ENCODE measurements at places on chromosomes 16 and 17.
A peak's percentile ranks its signal among the peaks of the same experiment; 100 is the strongest.

DNA sequence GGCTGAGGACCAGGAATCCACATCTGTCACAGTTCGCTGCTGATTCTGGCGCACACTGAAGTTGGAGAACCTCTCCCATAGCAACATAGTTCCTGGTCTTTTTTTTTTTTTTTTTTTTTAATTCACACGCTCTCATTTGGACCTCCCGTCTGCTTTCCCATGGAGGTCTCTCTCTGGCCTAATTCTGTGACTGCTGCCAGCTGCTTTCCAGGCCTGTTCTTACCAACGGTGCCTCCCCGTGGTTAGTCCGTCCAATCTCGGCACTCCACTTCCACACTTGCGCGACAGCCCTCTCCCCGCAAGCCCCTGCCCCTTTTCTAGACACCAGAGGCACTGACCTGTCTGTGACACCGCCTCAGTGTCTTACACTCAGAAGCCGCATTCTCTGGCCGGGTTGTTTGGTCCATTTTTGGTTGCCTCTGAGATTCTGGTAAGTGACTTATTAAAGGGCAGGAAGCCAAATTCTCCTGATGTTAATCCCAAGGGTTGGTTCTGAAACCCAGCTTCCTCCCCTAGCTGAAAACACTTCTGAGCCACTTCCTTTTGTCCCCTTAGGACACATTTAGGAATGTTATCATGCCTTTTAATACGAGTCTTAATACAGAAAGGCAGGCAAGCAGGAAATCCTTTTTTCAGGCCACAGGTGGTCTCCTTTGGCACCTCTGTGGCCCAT, 1.1 kb upstream of the AKTIP start:
- peak; percentile 26 for DNase-seq

GRCh38 chr16:11152677-11153331, 103.2 kb downstream of the SOCS1 start:
- no peak for DNase-seq

GRCh38 chr17:50094243-50094752, 853 bp upstream of the PDK2 start:
- DNase-seq = peak; percentile 95

DNA sequence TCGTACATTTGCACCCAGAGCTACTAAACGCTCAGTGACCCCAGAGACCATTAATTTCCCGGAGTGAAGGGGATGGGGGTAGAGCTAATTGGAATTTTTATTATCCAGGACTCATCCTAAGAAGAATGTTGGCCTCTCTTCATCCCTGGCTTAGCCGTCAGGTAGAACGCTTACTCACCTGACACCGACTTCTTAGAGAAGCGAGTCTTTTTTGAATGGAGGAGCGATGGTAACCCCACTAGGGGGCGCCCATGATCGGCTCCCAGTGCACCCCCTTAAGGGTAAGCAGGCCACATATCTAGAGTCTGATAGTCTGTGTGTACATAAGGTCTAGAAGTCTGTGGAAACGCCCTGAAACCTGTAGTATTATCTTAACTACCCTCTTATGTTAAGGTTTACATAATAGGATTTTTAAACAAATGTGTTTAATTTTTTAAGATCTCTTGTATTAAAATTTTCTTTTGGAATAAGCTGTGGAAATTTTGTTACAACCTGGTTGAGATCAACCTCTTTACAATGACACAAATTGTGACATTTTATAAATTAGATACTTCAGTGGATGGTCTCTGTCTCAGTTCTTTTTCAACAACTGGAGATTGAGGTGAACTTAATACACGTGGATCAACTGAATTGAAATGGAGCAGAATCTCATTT, 229.8 kb downstream of the CPPED1 start:
- peak; percentile 19 for DNase-seq
